ENCODE measurements at places on chromosomes 1 and 21.

GRCh38 chr21:44426663-44427191, 28.6 kb upstream of the LRRC3 start:
- DNase-seq: no peak

DNA sequence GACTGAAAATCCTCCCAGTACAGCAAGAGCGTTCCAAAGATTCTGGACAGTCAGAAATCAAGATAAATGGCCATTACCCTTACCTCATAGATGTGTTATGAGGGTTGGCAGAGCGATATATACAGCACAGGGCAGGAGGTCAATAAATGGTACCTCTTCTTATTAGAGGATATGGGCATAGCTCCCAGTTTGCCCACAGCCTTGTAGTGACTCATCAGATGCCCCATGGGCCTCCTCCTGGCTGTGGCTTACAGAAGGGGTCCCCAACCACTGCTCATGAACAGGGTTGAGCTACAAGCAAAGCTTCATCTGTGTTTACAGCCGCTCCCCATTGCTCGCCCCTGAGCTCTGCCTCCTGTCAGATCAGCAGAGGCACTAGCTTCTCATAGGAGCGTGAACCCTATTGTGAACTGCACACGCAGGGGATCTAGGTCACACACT, 7.3 kb upstream of the IFNGR2 start:
- no peak for DNase-seq

- no peak for DNase-seq
Measured at GRCh38 chr1:201015551-201016091, 7.9 kb downstream of the KIF21B start.

DNA sequence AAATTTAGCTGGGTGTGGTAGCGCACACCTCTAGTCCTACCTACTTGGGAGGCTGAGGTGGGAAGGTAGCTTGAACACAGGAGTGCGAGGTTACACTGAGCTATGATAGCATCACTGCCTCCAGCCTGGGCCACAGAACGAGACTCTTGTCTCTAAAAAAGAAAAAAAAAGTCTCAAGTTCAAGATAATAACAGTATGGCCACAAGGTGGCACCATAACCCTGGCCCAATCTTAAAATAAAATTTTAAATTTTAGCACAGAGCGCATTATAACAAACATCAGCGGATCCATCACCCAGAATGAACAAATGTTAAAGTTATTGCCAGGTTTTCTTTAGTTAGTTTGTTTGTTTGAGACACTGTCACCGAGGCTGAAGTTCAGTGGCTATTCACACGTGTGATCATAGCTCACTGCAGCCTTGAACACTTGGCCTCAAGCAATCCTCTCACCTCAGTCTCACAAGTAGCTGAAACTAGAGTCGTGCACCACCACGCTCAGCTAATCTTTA, 2.9 kb upstream of the HTR6 start:
- DNase-seq: peak; percentile 22

DNA sequence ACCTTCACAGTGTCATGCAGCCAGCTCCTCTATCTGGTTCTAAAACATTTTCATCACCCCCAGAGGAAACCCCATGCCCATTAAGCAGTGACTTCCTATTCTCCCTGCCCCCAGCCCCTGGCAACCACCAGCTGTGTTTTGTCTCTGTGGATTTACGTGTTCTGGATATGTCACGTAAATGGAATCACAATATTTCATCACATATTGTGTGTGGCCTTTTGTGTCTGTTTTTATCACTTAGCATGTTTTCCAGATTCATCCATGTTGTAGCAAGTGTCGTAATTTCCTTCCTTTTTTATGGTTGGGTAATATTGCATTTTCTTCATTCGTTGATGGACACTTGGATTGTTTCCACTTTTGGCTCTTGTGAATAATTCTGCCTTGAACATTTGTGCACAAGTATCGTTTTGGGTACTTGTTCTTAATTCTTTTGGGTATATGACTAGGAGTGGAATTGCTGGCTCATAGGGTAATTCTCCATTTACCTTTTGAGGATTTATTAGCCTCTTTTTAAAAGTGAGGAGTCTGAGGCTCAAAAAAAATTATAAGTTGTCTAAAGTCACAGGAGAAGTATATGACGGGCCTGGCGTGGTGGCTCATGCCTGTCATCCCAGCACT, 127.0 kb downstream of the MRPS6 start:
- DNase-seq: no peak

- DNase-seq: peak; percentile 69
Measured at GRCh38 chr1:244801246-244801645, 34.2 kb upstream of the COX20 start.

GRCh38 chr1:147618077-147618569, 52.2 kb downstream of the ACP6 start:
- peak; percentile 59 for DNase-seq

DNA sequence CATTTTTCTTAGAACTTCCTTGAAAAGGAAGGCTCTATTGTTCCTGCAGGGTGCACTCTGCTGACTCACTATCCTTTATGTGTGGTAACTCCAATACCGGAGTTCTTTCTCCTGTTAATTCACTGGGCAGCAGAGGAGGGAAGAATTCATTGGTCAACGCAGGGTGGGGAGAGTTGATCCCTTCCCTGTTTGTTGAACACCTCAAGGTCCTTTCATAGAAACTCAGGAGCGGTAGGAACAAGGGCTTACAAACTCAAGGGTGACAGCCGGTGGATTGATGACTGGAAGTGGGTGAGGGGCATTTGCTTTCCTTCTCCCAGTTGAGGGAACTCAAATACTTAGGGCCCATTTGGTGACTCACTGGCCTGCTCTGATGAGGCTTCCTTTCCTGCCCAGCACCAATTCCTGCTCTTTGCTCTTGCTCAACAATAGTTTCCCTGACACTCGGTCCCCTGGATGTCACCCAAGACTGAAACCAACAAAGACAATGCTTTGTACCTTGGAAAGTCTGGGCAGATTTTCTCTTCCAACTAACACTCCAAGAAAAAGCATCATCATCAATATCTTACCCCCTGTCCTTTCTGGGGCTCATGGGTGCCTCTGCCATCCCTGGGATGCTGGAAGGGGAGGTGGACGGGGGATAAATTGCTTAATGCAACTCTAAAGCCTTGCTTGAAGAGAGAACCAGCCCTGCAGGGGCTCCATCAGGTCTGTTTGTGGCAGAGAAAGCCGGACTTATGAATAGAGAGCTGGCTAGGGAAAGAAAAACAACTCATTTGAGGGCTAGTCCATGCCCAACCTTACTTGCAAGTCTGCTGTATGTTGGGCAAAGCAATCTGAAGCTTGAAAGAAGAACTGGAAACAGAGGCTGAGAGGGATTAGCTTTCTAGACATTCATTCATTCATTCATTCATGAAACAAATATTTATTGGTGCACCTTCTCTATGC, 9.3 kb downstream of the SLC26A9 start:
- DNase-seq: peak; percentile 25

DNA sequence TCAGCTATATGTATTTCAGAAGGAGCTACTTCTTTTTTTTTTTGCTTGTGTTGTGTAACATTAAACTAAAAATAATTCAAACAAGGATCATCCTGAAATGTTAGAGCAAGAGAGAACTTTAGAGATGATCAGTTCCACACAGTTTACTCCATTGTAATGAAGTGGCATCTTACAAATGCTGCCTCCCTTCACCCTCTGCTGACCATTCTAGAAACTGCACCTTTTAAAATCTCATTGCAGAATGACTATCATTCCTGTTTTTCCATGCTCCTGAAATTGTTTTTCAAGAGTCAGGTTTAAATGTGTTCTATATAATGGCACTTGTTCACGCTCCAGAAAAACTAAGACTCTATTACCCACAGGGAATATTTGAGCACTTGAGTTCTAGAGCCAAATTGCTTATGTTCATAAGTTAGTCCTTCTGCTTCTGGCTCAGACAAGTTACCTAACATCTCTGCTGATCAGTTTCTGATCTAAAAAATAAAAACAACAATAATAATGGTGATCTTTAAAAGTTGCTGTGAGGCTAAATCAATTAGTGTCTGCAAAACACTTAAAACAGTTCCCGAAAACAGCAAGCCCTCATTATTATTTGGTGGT, 21.5 kb upstream of the SLC44A5 start:
- DNase-seq: no peak

DNA sequence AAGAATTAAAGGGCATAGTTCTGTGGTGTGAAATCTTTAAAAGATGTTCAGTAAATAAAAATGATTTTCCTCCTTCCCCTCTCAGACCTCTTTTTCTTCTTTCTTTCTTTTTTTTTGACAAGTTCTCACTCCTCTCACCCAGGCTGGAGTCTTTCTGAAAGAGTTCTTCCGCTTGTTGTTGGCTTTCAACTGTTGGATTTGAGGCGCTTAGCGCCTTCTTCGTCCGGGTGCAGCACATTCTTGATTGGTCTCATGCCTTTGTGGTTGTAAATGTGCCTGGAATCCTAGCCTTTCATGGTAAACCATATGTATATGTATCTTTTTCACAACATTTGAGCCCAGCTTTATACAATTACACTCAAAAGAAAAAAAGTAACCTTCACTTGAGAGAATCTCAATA, 980 bp upstream of the METTL18 start:
- DNase-seq: peak; percentile 14

DNA sequence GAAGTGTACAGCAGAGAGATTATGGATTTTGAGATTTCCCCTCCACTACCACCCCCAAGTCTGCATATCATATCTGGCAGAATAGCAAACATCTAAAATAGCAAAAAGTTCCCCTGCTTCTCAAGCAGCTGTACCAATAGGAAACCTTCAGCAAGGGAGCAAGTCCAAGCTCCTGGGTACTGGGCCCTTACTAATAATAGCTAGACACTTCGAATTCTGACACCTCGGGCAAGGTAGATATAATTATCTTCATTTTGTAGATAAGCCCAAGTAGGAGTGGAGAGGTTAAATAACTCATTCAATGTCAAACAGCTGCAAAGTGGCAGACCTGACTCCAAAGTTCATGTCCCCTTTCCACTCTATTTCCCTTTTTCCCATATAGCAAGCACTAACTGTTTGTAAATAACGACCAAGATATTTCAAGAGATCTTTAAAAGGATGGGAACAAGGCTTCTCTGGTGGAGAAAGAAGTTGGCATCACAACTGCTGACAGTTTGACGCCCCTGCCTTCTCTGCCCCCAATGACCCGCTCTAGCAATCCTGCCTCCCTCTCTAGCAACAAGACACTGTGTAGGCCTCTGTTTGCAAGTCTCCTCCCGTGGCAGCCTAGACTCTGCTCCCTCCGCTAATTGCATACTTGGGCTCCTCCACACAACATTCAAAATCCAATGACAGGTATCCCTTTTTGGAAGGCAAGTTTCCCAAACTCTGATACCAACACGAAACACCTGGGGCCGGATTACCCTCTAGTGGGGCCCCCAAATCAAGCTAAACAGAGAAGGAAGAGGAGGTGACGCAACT, 18.7 kb upstream of the ADAR start:
- peak; percentile 48 for DNase-seq

DNA sequence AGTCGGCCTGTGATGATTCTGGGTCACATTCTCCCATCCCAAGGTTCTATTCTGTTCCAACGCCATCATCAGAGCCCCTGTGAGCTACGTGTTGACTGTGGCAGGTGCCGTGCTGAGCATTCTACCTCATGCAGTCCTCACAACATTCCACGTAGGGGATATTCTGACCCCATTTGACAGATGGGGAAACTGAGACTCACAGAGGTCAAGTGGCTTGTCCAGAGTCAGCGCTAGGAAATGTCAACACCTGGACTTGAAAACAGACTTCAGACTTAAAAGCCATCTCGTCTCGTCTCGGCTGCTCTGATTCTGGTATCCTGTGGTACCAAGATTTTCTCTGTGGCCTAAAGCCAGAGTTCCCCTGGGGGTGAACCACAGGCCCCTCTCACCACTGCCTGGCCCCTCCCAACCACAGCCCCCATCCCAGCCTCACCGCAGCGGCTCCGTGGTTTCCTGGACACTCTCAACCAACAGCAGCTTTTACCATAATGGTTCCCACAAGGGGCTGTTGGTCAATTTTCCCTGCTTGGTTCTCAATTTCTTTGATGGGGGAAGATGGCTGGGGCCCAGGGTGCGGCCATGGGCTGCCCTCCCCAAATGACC, 39.6 kb downstream of the SDC3 start:
- no peak for DNase-seq

Measured in CD4-positive, alpha-beta T cell treated with Interferon alpha-2 for 1 hour (primary cell).